ENCODE measurements at places on chromosomes 11 and 22.

DNA sequence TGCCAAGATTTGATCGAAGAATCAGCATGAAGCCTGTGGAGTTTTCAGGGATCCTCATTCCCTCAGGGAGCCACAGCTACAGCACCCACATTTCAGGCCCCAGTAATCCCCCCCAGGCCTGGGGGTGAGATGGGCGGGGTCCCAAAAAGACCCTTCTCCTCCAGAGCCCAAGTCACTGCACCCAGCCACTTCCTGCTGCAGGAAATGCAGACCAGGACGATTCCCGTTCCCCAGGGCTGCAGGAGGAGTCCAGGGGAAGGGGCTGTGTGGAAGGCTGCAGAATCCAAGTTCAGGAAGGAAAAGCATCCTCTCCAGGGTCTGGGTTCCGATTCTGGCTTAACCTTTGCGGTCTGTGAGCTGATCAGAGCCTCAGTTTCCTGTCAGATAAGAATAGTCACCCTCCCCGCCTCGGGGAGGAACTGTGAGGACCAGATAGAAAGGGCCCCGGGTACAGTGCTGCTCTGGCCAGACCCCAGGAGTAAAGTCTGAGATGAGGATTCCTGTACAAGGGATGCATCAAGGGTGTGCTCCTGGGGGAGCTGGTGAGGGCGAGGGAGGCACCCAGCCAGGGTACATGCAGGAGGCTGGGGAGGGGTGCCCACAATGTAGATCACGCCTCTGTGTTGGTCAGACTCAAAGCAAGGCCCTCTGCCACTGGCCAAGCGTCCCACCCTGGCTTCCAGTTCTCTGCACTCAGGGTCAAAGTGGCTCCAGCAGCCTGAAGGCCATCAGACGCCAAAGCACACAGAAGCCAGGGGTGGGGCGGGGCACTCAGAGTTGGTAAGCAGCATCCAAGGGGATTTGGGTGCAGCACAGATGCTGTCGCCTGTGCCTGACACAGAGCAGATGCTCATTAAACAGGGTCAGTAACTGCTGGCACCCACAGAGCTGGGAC, 30.1 kb upstream of the TP53I11 start:
- DNase-seq, result no peak

DNA sequence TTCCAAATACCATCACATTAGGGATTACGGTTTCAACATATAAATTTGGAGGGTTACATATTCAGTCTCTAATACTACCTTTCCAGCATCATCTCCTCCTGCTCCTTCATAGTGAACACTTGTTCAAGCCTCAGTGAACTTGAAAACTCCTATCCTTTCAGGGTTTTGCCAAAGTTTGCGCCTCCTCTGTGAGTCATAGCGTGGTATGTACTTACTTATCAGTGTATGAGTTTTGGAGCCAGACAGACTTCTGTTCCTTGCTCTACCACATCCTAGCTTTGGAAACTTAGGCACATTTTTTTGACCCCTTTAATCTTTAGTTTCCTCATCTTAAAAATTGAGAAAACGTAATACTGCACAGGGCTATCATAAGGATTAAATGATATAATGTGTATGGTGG, 160.1 kb upstream of the ZC3H12C start:
- DNase-seq, result no peak

- DNase-seq, result no peak
Observed at GRCh38 chr11:65912845-65913244, 6.0 kb downstream of the C11orf68 start.

DNA sequence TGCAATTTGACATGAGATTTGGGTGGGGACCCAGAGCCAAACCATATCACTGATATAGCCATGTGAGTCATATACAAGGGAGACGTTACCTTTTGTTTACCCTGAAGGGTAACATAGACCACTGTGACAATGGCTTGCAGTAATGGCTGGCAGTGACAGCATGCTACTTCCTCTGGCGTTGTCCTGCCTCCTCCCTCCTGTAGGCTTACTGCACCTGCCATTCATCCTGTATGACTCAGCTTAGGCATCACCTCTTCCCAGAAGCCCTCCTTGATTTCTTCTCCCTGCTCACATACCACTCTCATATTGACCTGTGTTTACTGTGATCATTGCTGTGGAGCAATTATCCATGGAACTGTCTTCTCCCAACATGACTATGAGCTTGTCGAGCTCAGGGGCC, 12.0 kb upstream of the PVALB start:
- DNase-seq, result no peak

GRCh38 chr11:96019281-96019680, 95.4 kb upstream of the MTMR2 start:
- DNase-seq, result no peak

DNA sequence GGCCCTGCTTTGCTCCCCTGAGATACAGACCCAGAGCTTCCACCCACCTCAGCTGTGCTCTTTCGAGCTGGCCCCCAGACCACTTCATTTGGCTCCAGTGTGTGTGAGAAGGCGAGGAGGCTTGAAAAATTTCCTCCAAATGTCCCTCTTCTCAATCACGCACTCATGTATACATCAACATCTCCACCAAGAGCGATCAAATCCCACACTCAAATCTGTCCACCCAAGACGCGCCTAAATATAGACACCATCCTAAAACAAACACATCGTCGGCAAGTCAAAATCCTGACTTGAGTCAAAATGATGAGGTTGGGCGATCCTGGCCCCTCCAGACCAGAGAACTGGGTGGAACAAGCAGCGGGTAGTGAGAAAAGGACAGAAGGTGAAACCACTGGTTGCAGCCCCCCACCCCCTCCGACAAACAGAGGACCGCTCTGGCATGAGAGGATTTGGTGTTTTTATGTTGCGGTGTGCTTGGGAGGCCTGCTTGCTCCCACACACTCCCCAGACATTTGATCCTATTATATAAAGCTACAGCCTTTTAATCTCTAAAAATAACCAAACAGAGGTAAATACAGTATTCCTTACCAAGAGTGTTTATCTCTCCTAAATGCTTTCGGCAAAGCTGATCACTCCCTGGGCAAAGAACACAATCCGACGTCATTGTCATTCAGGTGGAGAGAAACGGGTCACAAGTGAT, 10.2 kb downstream of the MN1 start:
- no peak for DNase-seq

GRCh38 chr11:128471138-128471661, 116.2 kb downstream of the ETS1 start:
- DNase-seq, result peak; percentile 45

- DNase-seq, result no peak
Observed at GRCh38 chr11:111001986-111002611, 243.4 kb upstream of the POU2AF2 start.

Measured in GM19239 (cell line).